NCI-H460 (cell line): ENCODE measurements at places on chromosomes 13 and 19.

DNA sequence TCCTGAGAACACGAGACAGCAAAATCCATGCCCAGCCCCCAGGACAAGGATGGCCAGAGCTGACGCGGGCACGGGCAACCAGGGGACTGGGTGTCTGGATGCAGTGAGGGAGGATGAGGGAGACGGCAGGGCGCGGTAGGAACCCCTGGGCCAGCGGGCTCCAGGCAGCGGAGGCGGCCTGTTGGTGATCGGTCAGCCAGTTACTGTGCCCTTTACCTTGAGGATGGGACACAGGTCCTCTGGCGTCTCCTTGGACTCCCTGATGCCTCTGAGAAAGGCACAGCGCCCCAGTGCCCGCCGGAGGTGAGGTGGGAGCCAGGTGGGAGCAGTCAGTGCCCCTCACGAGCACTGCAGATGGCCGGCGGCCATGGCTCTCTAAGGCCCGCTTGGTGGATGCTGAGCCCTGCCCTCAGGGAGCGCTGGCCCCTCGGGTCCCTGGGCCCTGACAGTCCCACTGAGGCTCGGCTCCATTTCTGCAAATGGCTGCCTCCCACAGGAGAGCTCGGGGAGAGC is 31.2 kb downstream of the C13orf46 start:
- no peak for DNase-seq

DNA sequence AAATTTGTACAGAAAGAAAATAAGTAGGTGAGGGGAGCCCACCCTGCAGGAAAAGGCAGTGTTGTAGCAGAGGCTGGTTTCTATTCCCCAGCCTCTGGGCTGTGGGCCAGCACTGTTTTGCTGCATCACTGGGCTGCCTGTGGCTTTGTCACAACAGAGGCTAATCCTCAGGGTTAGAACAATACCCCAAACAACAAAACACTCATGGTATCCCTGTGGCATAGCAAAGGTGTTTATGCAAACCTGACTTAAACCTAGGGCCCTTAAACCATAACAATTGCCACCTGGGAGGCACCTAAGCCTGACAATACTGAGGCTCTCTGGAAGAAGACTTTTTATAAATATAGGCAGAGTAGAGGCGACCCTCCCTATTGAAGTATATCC is 314.7 kb downstream of the OLFM4 start:
- no peak for DNase-seq

DNA sequence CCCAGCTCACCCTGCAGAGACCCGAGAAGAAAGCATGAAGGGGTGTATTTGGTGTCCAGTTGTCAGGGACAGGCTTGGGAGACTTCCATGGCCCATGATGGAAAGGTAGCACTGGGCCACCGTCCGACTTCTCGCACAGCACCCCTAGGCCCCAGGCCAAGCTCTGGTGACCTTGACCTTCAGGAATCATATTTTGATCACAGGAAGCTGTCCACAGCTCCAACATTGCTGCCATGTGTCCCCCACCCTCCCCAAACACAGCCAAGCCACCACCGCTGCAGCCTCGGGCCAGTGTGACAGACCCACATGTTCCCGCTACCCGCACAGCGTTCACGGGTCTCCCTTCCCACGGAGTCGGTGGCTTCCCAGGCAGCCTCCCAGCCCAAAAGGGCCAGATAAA is 842 bp upstream of the PTGIR start:
- no peak for DNase-seq

- DNase-seq = no peak
Measured at GRCh38 chr13:77184455-77184854, 142.4 kb downstream of the MYCBP2 start.

GRCh38 chr19:35559281-35559659 is 4.2 kb downstream of the ATP4A start:
- DNase-seq = no peak

DNA sequence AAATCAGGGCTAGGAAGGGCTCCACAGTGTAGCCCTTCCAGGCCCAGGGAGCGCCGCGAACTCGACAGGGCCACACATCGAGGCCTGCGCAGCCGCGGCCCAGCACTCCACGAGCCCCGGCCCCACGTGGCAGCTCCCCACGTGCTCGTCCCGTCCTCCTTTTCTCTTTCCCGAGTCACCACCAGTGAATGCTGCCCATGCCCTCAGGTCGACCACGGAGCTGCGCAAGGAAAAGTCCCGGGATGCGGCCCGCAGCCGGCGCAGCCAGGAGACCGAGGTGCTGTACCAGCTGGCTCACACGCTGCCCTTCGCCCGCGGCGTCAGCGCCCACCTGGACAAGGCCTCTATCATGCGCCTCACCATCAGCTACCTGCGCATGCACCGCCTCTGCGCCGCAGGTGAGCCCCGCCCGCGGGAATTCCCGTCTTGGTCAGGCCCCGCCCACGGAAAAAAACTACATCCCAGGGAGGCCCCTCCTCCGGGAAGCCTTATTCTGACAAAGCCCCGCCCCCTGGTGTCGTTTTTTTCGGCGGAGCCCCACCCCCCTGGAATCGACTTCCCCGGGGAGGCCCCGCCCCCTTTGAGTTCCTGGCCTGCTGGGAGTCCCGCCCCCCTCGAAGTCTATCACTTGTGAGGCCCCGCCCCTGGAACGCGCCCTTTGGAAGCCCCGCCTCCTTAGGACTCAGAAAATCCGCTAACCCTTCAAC is 7.0 kb downstream of the HIF3A start:
- no peak for DNase-seq

GRCh38 chr19:33157906-33158305 is 26.0 kb downstream of the WDR88 start:
- DNase-seq = no peak

GRCh38 chr13:102567857-102568256 is 28.9 kb upstream of the TPP2 start:
- DNase-seq = no peak

GRCh38 chr19:41479757-41480191 is 36.8 kb downstream of the ERICH4 start:
- DNase-seq = no peak

DNA sequence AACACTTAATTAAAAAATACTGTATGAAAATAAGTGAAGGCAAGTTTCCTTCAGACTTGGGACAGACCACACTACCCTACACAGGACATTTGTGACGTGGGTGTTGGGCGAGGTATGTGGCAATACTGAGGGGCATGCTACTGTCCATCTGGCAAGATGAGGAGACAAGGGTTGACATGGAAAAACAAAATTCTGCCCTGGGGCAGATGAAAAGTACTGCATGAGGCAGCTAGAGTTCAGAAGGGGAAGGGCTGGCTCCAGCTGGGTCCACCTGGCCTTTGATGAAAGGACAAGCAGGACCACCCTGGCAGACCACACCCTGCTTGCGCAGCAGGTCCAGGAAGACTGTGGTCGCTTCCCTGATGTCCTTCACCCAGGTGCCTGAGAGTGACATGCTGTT is 43.2 kb downstream of the LATS2 start:
- no peak for DNase-seq

DNA sequence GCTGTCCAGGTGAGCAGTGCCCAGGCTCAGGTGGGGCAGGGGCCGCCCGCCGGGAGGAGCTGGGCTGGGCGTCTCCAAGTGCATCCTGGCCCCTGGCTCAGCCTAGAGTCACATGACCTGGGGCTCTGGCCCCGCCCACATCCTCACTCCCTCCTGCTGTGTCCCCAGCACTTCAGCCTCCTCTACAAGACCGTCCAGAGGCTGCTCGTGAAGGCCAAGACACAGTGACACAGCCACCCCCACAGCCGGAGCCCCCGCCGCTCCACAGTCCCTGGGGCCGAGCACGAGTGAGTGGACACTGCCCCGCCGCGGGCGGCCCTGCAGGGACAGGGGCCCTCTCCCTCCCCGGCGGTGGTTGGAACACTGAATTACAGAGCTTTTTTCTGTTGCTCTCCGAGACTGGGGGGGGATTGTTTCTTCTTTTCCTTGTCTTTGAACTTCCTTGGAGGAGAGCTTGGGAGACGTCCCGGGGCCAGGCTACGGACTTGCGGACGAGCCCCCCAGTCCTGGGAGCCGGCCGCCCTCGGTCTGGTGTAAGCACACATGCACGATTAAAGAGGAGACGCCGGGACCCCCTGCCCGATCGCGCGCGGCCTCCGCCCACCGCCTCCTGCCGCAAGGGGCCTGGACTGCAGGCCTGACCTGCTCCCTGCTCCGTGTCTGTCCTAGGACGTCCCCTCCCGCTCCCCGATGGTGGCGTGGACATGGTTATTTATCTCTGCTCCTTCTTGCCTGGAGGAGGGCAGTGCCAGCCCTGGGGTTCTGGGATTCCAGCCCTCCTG is 16.8 kb upstream of the CELF5 start:
- no peak for DNase-seq

DNA sequence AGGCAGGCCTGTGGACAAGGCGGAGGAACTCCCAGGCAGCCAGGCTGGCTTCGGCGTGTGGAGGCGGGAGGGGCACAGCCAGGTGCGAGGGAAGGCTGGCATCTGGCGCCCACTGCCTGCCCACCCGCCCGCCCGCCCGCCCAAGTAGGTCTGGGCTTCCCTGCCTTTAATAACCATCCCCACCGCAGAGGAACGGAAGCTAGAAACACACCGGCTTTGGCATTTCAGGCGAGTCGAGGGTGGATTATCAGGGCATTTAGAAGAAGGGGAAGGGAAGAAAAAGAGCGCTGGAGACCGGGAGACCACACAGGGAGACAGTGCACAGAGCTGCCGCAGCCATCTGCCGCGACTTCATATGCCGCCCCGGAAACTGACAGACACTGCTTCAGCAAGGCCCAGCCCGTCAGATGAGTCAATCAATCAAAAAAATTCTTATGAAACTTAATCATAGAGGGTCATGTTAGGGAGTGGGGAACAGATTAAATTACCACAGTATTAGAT is 199.7 kb downstream of the TSHZ3 start:
- no peak for DNase-seq

- no peak for DNase-seq
Measured at GRCh38 chr13:106178816-106179215, 356.6 kb downstream of the EFNB2 start.
